ENCODE measurements at places on chromosomes 5 and 9. TPM values are rescaled to one million over a fixed set of nuclear protein-coding genes. Genes with fewer than 3 reads are reported as not detected.

DNA sequence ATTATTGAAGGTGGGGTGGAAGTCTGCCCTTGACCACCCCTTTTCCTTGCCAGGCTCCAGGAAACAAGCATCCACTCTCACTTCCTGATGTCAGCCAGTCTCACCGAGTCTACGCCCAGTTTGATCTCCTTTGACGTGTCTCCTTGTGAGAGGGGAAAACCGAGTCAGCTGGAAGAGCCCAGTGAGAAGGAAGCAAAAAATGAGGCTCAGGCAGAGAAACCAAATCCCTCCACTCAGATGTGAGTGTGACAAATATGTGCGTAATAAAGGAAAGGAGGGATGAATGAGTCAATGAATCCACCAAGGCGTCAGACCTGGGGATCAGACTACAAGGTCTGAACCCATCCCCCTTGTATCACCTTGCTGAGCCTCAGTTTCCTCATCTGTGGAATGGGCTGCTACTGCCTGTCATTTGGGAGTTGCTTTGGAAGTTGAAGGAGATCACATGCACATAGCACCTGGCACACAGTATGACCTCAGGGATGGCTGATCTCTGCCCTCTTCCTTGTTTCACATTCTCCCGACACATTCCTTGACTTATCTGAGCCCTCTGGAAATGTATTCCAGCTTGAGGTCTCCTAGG is 61.3 kb upstream of the XPA start:
- peaks cover 41% of the 10 kb centered on the region for H3K27me3 ChIP-seq
- H3K4me3 ChIP-seq = no peak overlapping the region
- no peaks in the 10 kb centered on the region for H3K36me3 ChIP-seq
- H3K4me1 ChIP-seq = no peaks in the 10 kb centered on the region
- DNase-seq = no peak

GRCh38 chr5:131945551-131946168 is at the start of gene MEIKIN:
TSS of gene MEIKIN (minus strand) at chr5:131945663. CDS start at chr5:131945505, 158 bp downstream.
- DNase-seq = no peak
- no peaks in the 10 kb centered on the region for H3K4me1 ChIP-seq

DND1 gene
- 1.9 TPM for total RNA-seq

- H3K4me3 ChIP-seq = no peak overlapping the region
- H3K36me3 ChIP-seq = peaks cover 11% of the 10 kb centered on the region
- H3K4me1 ChIP-seq = no peaks in the 10 kb centered on the region
- H3K27me3 ChIP-seq = no peaks in the 10 kb centered on the region
Measured at GRCh38 chr9:109945573-109945972, 165.6 kb downstream of the PALM2AKAP2 start.

DNA sequence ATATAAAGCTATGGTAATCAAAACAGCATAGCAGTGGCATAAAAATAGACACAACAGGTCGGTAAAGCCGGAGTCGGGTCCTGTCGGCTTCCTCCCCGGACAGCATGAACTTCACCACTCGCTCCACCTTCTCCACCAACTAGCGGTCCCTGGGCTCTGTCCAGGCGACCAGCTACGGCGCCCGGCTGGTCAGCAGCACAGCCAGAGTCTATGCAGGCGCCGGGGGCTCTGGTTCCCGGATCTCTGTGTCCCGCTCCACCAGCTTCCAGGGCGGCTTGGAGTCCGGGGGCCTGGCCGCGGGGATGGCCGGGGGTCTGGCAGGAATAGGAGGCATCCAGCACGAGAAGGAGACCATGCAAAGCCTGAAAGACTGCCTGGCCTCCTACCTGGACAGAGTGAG is 124.0 kb downstream of the CSNK1G3 start:
- no peak for DNase-seq
- H3K4me1 ChIP-seq = no peaks in the 10 kb centered on the region
- no peak overlapping the region for H3K4me3 ChIP-seq
- H3K36me3 ChIP-seq = no peaks in the 10 kb centered on the region
- peaks cover 10% of the 10 kb centered on the region for H3K27me3 ChIP-seq
- H3K27ac ChIP-seq = no peak overlapping the region

CFAP90 gene
- not detected for total RNA-seq
